ENCODE measurements at places on chromosomes 2 and 18. TPM values are rescaled to one million over a fixed set of nuclear protein-coding genes. Genes with fewer than 3 reads are reported as not detected.

C1D gene
- total RNA-seq: 12.5 TPM

PKDCC gene
- total RNA-seq: 68.1 TPM

LOXL3 gene
- total RNA-seq: 57.5 TPM

RUFY4 gene
- total RNA-seq: not detected

PRKAG3 gene
- not detected for total RNA-seq

FMNL2 gene
- total RNA-seq: 20.8 TPM

CD28 gene
- total RNA-seq: under 0.01 TPM

DSC1 gene
- total RNA-seq: not detected

ING5 gene
- 27.7 TPM for total RNA-seq

LINC00305 gene
- total RNA-seq: not detected

LRRTM1 gene
- total RNA-seq: not detected

PPM1G gene
- 67.7 TPM for total RNA-seq

STPG4 gene
- total RNA-seq: 0.37 TPM

Measured in smooth muscle cell of bladder (primary cell).